Karpas-422 (cell line): ENCODE measurements at places on chromosomes 12 and 14.

- DNase-seq = no peak
Observed at GRCh38 chr12:116319898-116320621, 42.6 kb upstream of the MED13L start.

GRCh38 chr12:132480623-132481132, 9.3 kb upstream of the FBRSL1 start:
- DNase-seq = no peak

DNA sequence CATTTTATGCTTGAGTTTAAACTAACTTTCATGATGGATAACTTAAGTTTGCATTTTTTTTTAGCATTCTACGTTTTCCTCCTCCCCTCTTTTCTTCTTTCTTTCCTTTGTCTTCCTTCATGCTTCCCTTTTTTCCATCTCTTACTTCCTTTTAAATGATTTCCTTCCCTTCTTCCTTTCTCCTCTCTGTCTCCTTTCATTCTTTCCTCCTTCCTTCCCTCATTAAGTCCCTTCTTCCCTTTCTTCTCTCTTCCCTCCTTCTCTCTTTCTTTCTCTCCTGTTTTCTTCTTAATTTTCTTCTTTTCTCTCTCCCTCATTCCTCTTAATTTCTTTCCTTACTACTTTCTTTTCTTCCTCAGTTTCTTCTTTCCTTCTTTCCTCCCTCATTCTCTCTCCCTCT, 376.0 kb downstream of the LRIG3 start:
- DNase-seq = no peak

- DNase-seq = peak; percentile 91
Observed at GRCh38 chr14:100317912-100318808, 5.0 kb upstream of the SLC25A47 start.

- DNase-seq = no peak
Observed at GRCh38 chr12:29730481-29730880, 53.3 kb downstream of the TMTC1 start.

GRCh38 chr12:107400686-107401447, 284.7 kb upstream of the PWP1 start:
- DNase-seq = no peak

GRCh38 chr12:101074940-101075680, 134.9 kb downstream of the SLC5A8 start:
- DNase-seq = no peak

- no peak for DNase-seq
Observed at GRCh38 chr14:68363466-68363842, 429.4 kb downstream of the ZFP36L1 start.

GRCh38 chr14:93962701-93963601, 13.4 kb downstream of the ASB2 start:
- DNase-seq = peak; percentile 74

DNA sequence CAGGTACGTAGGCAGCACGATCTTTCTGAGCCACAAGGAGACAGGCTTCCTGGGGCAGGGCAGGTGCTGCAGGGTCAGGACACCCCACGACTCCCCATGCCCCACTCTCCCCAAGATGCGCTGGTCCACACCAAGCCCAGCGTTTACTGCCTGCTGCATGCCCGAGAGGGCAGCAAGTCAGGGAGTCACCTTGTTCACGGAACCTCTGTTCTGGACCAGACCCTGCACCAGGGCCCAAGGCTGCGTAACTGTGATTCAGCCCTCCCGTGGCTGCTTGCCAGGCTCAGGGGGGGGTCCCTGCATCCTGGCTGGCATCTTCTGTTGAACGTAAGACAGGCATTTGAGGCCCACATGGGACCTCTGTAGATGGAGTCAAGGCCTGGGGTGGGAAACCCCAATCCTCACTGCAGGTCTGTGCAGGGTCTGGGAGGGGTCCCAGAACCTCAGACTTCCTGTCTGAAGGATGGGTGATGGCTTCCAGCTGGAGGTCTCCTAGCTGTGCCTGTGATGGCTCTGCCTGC, 228.6 kb upstream of the RTL1 start:
- no peak for DNase-seq

GRCh38 chr12:62957233-62957953, 22.4 kb upstream of the PPM1H start:
- no peak for DNase-seq

- no peak for DNase-seq
Observed at GRCh38 chr12:40691913-40692764, at the start of gene CNTN1. CNTN1 (plus strand) TSS chr12:40692439.

- DNase-seq = no peak
Observed at GRCh38 chr12:127479256-127479655, 787.7 kb upstream of the TMEM132C start.

- no peak for DNase-seq
Observed at GRCh38 chr14:99067141-99067920, 204.7 kb downstream of the BCL11B start.

DNA sequence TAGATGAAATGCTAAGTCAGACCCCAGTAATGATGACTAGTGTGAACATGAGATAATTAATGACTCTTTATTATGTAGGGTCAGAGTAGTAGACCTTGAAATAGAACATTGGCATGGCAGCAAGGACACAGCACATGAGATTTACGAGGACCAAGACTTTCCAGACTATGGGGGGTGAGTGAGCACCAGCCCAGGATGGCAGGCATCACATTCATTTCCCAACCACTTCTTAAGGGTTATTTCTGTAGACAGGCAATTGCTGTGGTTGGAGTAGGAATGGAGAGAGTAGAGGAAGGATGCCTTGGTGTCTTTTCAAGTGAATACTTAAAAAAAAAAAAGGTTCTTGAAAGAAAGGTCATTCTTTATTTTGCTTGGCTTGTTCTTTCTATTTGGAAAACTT, 189.4 kb upstream of the DYRK2 start:
- DNase-seq = no peak

- no peak for DNase-seq
Observed at GRCh38 chr12:53713516-53713915, 13.7 kb downstream of the CALCOCO1 start.

- DNase-seq = no peak
Observed at GRCh38 chr12:2551412-2551900, 243.3 kb upstream of the FKBP4 start.

DNA sequence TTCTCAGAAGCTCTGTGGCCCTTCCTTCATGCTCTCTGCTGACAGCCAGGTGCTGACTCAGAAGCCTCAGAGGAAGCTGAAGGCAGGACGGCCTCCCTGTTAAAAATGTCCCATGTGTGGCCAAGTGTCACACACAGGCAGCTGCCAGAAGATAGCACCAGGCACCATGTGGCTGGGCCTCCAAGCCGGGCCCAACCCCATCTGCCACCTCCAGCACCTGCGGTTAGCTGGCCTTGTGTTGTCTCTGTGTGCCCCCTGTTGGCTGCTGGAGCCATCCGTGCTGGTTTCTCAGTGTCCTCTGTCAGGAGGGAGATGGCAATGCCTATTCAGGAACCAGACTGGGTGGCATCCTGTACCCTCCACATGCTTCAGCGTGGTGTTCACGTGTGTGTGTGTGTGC, 63.2 kb downstream of the TSPAN11 start:
- peak; percentile 84 for DNase-seq

GRCh38 chr14:93859957-93860356, 67.2 kb upstream of the FAM181A start:
- no peak for DNase-seq

GRCh38 chr12:49198431-49199155, 9.7 kb upstream of the TUBA1A start:
- no peak for DNase-seq
